ENCODE measurements at places on chromosomes 7 and 10.

- no peak for DNase-seq
These were observed 179.7 kb upstream of the BET1 start for GRCh38 chr7:94183891-94184290.

DNA sequence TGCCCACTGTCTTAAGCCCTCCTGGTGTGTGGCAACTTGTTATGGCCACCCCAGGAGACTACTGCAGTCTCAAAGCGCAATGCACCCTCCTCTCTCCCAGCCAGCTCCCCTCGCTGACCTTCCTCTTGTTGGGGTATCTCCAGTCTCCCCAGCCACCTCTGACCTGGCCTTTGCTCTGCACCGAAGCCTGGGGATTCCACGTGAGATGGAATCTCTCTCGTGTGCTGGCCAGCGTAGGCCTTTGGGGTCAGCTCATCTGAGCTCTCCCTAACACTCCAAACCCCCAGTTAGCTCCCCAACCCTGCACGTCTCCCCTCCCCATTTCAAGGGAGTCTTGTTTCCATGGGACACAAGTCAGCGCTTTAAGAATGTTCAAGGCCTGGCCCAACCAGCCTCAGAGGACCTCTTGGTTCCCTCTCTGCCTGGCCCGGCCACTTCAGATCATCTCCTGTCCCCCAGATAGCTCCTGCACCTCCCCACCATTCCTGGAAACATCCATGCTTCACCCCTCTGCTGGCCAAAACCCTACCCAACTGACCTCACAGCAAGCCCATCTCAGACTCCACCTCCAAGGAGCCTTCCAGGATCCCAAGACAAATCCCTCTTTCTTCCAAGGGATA lies 11.2 kb downstream of the ITPRIP start:
- DNase-seq: no peak

DNA sequence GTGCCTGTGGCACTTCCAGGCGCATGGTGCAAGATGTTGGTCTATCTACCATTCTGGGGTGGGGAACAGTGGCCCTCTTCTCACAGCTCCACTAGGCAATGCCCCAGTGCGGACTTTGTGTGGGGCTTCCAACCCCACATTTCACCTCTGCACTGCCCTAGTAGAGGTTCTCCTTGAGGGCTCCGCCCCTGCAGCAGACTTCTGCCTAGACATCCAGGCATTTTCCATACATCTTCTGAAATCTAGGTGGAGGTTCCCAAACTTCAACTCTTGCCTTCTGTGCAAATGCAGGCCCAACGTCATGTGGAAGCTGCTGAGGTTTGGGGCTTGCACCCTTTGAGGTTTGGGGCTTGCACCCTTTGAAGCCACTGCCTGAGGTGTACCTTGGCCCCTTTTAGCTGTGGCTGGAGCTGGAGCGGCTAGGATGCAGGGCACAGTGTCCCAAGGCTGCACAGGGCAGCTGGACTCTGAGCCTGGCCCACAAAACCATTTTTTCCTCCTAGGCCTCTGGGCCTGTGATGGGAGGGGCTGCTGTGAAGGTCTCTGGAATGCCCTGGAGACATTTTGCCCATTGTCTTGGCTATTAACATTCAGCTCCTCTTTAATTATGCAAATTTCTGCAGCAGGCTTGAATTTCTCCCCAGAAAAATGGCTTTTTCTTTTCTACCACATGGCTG lies 130.6 kb upstream of the EFCAB10 start:
- DNase-seq: no peak

- no peak for DNase-seq
These were observed 184.8 kb downstream of the NPSR1 start for GRCh38 chr7:34842782-34843181.

GRCh38 chr7:117399820-117400422 lies 27.4 kb downstream of the ASZ1 start:
- no peak for DNase-seq

DNA sequence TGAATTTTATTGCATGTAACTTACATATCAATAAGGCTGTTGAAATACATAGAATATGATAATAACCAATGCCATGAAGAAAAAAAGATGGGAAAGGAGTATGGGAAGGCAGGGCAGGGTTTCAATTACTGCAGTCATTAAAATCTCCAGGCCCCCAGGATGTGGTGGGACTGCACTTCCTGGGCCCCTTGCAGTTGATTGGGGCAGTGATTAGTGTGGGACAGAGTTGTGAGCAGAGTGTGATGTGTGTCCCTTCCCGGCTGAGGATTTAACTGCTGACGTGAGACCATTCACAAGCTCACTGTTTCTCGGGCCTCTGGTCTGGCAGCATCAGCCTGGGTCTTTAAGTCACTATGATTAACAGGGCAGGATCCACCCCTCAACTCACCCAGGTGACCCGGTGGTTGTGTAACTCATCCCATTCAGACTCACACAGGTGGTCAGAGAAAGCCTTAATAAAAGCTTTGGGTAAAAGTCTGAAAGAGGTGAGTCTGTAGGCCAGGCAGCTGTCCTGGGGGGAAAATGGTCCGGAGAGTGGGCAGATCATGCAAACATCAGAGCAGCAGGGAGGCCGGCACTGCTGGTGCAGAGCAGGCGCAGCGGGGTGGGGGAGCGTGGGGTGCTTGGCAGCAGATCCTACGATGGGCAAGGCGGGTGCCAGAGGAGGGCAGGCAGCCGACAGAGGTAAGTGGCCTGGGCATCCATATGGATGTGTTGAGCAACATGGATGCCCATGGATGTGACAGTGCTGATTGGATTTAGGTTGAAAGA lies 36.3 kb upstream of the WDFY4 start:
- DNase-seq: no peak

DNA sequence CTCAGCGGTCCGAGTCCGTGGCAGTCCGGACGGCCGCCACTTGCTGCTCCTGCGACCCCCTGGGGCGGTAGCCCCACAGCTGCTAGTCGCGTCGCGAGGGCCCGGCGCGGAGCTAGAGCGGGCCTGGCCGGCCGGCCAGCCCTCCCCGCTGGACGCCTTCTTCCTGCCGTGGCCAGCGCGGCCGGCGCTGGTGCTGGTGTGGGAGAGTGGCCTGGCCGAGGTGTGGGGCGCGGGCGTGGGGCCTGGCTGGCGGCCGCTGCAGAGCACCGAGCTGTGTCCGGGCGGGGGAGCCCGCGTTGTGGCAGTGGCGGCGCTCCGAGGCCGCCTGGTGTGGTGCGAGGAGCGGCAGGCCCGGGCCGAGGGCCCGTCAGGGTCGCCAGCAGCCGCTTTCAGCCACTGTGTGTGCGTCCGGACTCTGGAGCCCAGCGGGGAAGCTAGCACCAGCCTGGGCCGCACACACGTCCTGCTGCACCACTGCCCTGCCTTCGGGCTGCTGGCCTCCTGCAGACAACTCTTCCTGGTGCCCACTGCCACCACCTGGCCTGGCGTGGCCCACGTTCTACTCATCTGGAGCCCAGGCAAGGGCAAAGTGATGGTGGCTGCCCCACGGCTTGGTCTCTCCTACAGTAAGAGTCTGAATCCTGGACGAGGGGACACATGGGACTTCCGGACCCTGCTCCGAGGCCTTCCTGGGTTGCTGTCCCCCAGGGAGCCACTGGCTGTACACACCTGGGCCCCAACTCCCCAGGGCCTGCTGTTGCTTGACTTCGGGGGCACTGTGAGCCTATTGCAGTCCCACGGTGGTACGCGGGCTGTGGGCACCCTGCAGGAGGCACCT lies 631 bp downstream of the HPS6 start:
- no peak for DNase-seq

DNA sequence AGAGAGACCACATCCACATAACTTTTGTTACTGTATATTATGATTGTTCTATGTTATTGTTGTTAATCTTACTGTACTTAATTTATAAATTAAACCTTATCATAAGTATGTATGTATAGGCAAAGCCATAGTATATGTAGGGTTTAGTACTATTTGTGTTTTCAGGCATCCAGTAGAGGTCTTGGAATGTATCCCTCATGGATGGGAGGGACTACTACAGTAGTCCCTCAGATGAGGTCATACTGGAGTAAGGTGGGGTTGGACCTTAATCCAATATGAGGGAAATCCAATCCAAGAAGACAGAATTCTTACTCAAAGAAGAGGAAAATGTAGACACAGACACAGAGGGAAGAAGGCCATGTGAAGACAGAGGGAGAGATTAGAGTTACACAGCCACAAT lies 34.1 kb upstream of the MALRD1 start:
- DNase-seq: no peak

DNA sequence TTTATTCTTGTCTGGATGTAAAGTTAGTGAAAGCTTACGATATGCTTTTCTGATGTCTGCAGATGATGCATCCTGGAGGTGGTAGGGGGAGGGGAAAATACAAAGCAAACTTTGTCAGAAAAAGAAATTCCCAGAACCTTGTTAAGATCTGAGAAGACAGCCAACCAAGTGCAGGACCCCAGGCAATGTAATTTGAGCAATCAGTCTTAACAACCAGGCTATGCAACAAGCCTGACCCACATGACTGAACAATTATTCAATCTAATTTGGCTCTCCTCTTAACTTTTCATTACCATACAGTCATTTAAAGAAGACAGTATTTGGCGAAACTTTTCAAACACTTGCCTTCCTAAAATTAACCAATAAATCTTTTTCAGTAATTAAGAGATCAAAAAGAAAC lies 74.5 kb downstream of the DNAJC1 start:
- no peak for DNase-seq

GRCh38 chr10:124827474-124827873 lies 25.9 kb downstream of the ABRAXAS2 start:
- DNase-seq: peak; percentile 40

GRCh38 chr10:101536800-101537199 lies 51.3 kb downstream of the POLL start:
- DNase-seq: no peak

DNA sequence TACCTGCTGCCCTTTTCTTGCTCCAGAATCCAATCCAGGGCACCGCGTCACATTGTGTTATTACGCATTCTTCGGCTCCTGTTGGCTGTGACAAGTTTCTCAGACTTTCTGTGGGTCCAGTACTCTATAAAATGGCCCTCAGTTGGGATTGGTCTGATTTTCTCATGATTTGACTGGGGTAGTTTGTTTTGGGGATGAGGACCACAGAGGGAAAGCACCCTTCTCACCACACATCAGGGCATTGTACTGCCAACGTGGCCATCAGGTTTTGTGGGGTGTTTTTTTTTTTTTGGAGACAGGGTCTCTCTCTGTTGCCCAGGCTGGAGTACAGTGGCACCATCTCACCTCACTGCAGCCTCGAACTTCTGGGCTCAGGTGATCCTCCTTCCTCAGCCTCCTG lies 17.0 kb upstream of the ORAI2 start:
- DNase-seq: no peak

- no peak for DNase-seq
These were observed 163.2 kb downstream of the ADAM12 start for GRCh38 chr10:126224967-126225671.

DNA sequence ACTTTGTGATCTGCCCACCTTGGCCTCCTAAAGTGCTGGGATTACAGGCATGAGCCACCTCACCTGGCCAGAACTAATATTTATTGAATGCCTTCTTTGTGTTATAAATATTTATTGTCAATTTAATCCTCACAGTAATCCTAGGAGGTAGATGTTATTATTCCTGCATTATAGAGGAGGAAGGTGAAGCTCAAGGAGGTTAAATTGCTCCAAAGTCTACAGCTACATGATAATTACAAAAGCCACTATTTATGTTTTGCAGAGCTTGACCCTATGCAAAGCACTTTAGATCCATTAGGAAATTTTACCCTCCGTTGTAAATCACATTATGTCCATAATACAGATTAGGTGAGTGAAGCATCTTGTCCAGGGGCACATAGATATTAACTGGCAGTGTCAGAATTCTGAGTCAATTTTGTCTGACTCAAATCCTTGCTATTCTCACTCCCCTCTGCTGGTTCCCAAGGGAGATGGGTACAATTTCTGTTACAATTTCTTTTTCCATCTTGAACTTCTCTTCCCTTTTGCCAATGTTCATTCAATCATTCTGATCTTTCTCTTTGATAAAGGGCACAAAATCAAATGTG lies 25.7 kb upstream of the CDK14 start:
- DNase-seq: no peak

DNA sequence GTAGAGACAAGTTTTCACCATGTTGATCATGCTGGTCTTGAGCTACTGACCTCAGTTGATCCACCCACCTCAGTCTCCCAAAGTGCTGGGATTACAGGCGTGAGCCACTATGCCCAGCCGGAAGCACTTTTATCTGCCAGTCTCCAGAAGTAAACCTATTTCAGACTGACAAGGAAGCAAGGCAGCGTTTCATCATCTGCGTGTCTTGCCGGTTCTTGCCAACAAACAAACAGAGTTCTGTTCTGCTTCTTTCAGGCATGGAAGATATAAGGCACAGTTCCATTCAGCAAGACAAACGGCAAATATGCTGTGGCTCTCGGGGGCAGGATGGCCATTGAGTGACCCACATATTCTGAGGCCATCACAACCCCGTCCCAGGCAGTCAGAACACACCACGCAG lies 15.5 kb upstream of the LARP4B start:
- DNase-seq: no peak

DNA sequence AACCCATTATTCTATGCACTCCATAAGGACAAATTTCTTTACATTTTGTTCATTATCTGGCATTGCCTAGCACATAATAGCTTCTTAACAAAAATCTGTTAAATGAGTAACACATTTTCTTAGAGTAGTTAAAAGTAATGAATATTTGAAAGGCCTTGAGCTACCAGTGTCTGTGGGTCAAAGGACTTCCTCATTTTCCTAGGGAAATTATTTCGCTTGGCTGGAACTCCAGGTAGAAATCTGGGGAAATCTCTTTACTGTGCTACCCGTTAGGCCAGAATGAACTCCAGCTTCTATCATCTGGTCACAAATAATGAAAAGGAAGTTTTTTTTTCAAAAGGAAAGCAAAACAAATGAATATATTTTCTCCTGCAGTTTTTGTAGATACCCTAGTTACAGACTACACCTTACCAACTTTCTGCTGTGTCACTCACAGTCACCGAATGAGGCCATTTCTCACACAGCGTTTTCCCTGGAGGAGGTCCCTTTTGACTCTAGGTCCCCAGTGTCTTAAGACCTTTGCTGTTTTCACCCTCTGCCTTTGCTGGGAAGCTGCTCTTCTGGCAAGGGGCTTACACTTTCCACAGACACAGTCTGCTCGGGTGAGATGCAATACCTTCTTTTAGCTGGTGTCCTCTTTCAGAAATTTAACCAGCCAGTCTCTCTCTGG lies 1.6 kb downstream of the SAMD9L start:
- DNase-seq: peak; percentile 29

DNA sequence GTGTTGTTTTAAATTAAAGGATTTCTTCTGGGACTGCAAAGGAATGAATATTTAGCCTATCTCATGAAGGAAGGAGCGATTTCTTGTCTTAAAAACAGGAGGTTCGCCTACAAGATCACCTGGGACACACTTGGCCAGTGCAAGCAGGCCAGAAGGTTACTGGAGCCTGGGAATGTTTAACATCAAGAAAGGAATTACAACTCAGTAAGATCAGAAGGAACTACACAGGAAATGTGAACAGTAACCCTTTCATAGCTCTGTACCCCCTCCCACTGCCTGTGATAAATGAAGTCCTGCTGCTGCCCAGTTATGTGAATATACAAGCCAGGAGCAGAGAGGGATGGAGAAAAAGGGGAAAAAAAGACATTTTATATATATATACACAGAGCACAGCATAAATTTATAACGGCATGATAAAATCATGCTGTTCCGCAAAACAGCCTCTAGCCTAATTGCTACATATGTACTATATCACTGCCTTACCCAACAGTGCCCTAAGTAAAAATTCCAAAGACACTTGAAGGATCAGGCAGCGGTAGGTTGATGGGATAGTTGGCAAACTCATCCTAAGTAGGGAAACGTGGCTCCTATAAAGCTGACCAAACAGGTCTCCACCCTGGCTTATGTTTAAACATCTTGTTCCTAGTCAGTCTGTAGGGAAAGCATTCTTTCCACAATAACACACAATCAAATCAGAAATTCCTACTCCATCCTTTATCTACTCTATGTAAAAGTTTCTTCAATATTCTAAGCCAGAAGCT lies 63.8 kb downstream of the ZNF438 start:
- no peak for DNase-seq

Data from activated CD4-positive, alpha-beta T cell treated with anti-CD3 and anti-CD28 coated beads, Interleukin-2, amount 10 ng/mL, durations not matched to agents 7 days and 5 days (primary cell).